Mammary microvascular endothelial cell (primary cell): ENCODE measurements at places on chromosomes 16 and 17. TPM values are rescaled to one million over a fixed set of nuclear protein-coding genes. Genes with fewer than 3 reads are reported as not detected.

The TBC1D3G gene
- 0.89 and 1.5 TPM in 2 replicates for total RNA-seq

The ZNF652 gene
- 8.6 and 9.3 TPM in 2 replicates for total RNA-seq

The SLC6A2 gene
- not detected in 2 replicates for total RNA-seq

The RHBDF1 gene
- total RNA-seq: 23.3 and 28.7 TPM in 2 replicates

The CACNA1G gene
- not detected in 2 replicates for total RNA-seq

The SDR42E2 gene
- total RNA-seq: not detected in 2 replicates

The PRSS27 gene
- under 0.01 TPM in 1 of 2 replicates, not detected in the other for total RNA-seq

The EVPLL gene
- not detected in 2 replicates for total RNA-seq

The DPEP2 gene
- total RNA-seq: 0.05 TPM in 1 of 2 replicates, not detected in the other

The ASGR1 gene
- 2.8 and 4.1 TPM in 2 replicates for total RNA-seq

The KCNJ18 gene
- total RNA-seq: not detected in 2 replicates

The MYH1 gene
- total RNA-seq: not detected in 2 replicates

The TBC1D26 gene
- not detected in 2 replicates for total RNA-seq

The CCL14 gene
- total RNA-seq: 0.80 and 4.8 TPM in 2 replicates

The SULT1A2 gene
- total RNA-seq: not detected in 2 replicates

The TP53TG3F gene
- not detected in 2 replicates for total RNA-seq

The RPRML gene
- not detected in 2 replicates for total RNA-seq

The C16orf86 gene
- total RNA-seq: 3.6 and 5.8 TPM in 2 replicates
